Calu3 (cell line): ENCODE measurements at places on chromosomes 6 and 20. TPM values are rescaled to one million over a fixed set of nuclear protein-coding genes. Genes with fewer than 3 reads are reported as not detected.
A peak's percentile ranks its signal among the peaks of the same experiment; 100 is the strongest.

CASS4 gene
- 0.24 and 0.27 TPM in 2 replicates for total RNA-seq

CSE1L gene
- total RNA-seq = 208 and 226 TPM in 2 replicates

SPTLC3 gene
- total RNA-seq = 7.5 and 11.1 TPM in 2 replicates

TGM2 gene
- 261 and 311 TPM in 2 replicates for total RNA-seq

AURKA gene
- 73.8 and 75.5 TPM in 2 replicates for total RNA-seq

GGTLC1 gene
- total RNA-seq = not detected in 2 replicates

GJA10 gene
- not detected in 2 replicates for total RNA-seq

SIRPA gene
- total RNA-seq = 24.0 and 28.3 TPM in 2 replicates

MROH8 gene
- total RNA-seq = 1.4 and 2.7 TPM in 2 replicates

POU3F2 gene
- total RNA-seq = 0.12 TPM in 1 of 2 replicates, not detected in the other

DNA sequence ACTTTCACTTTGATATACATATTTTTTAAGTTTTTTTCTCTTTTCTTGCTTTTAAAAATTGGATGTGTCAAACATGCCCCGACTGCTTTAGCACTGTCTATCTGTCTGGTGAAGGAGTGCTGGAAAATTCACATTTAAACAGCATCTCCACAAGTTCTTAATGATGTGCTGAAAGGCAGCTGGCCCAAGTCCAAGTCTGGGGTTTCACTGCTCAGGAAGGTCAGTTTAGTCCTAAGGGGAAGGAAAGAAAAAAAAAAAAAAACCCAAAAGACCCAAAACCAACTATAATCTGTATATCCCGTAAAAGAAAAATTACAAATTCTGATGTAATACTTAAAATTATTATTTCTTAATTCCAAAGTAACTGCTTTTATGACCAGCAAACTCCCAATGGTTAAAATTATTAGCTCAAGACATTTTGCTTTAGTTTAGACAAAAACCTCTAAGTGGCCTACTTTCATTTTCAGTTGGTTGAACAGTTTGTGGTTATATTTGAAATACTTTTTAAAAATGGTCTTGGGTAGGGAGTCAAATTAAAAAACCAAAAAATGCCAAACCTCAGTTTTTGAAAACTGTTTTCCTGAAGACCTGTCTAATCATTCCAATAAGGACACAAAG, 79.5 kb upstream of the PREP start:
- DNase-seq = no peak
- H3K36me3 ChIP-seq = no peaks in the 10 kb centered on the region
- H3K4me3 ChIP-seq = no peak overlapping the region
- no peaks in the 10 kb centered on the region for H3K27me3 ChIP-seq

GRCh38 chr6:145245119-145245518, 490.2 kb downstream of the EPM2A start:
- DNase-seq = no peak
- no peaks in the 10 kb centered on the region for H3K27me3 ChIP-seq
- no peaks in the 10 kb centered on the region for H3K36me3 ChIP-seq
- H3K4me1 ChIP-seq = peaks cover 6% of the 10 kb centered on the region
- no peak overlapping the region for H3K27ac ChIP-seq

GRCh38 chr6:14948586-14949245, 297.2 kb upstream of the JARID2 start:
- H3K4me3 ChIP-seq = no peak overlapping the region
- H3K27me3 ChIP-seq = peaks cover 12% of the 10 kb centered on the region
- no peak for DNase-seq

GRCh38 chr20:41617059-41617901, 897 bp downstream of the CHD6 start:
- peaks cover 19% of the 10 kb centered on the region for H3K36me3 ChIP-seq
- H3K27ac ChIP-seq = peak overlapping the region; percentile 66
- peak; percentile 63 for DNase-seq
- peak overlapping the region; percentile 78 for H3K4me3 ChIP-seq
- H3K27me3 ChIP-seq = no peaks in the 10 kb centered on the region

GRCh38 chr6:134878136-134878535, 71.8 kb downstream of the ALDH8A1 start:
- H3K36me3 ChIP-seq = no peaks in the 10 kb centered on the region
- H3K27ac ChIP-seq = no peak overlapping the region
- no peaks in the 10 kb centered on the region for H3K27me3 ChIP-seq
- H3K4me1 ChIP-seq = no peaks in the 10 kb centered on the region
- DNase-seq = no peak

DNA sequence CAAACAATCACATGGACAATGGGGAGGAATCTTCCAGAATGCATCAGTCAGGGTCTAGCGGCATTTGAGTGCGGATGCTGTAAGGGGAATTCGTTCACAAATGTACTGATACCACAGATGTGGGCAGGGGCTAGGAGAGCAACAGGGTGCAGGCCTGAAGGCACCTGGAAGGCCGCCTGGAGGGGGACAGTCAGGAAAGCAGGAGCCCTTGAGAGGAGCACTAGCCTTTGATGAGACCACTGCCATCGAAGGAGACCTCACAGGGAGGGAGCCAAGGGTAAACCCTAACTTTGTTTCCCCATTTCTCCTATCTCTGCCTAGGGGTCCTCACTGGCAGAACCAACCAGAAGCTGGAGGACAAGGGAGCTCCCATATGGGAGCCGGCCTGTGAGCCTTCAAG, 38.2 kb downstream of the MYB start:
- no peak overlapping the region for H3K27ac ChIP-seq
- DNase-seq = no peak
- H3K27me3 ChIP-seq = no peaks in the 10 kb centered on the region
- no peak overlapping the region for H3K4me3 ChIP-seq
- no peaks in the 10 kb centered on the region for H3K36me3 ChIP-seq

DNA sequence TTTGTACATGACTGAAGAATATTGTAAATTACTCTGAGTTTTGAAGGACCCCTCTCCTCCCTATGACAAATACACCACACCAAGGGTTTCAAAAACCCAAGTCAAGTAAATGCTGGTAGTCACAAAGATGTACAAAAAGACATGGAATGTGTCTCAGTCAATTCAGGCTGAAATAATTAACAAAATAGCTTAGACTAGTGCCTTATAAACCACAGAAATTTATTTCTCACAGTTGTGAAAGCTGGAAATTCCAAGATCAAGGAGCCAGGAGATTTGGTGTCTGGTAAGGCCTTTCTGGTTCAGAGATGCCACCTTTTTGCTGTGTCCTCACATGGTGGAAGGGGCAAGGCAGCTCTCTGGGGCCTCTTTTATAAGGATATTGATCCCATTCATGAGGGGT, 202.3 kb upstream of the RIN2 start:
- DNase-seq = no peak
- H3K36me3 ChIP-seq = no peaks in the 10 kb centered on the region
- no peak overlapping the region for H3K4me3 ChIP-seq
- no peaks in the 10 kb centered on the region for H3K4me1 ChIP-seq
- H3K27ac ChIP-seq = no peak overlapping the region
- no peaks in the 10 kb centered on the region for H3K27me3 ChIP-seq

GRCh38 chr20:1816384-1817381, 78.5 kb upstream of the SIRPA start:
- no peak for DNase-seq
- H3K4me3 ChIP-seq = no peak overlapping the region
- no peaks in the 10 kb centered on the region for H3K36me3 ChIP-seq

DNA sequence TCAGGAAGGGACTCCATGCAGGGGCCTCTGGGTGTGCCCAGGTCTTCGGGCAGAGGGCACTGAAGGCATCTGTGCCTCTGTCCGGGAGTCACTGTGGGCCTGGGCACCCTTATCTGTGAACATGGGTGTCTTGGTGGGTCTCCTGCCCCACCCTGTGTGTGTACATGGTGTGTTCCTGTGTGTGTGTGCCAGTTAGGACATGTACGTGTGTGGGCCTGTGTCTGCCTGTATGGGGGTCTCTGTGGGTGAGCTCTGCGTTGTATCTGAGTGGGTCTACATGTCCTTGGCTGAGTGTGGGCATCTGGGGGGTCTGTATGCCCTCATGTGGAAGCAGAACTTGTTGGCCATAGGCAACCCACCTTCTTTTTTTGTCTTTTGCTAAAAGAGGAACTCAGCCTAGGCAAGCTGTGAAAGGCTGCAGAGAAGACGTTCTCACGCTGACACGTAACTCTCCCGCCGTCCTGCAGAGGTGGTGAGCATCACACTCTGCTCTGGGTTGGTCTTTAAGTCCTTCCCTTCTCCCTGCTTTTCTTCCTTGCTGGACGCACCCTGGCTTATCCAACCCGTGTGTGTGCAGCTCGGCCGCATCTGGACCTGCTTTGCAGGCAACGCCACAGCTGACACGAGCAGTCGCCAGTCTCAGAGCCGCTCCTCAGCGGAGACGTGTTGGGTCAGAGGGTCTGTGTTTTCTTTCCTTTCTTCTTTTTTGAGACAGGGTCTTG, 532 bp upstream of the NPBWR2 start:
- no peak overlapping the region for H3K27ac ChIP-seq
- peaks cover 5% of the 10 kb centered on the region for H3K36me3 ChIP-seq
- peaks cover 94% of the 10 kb centered on the region for H3K27me3 ChIP-seq
- no peak overlapping the region for H3K4me3 ChIP-seq

DNA sequence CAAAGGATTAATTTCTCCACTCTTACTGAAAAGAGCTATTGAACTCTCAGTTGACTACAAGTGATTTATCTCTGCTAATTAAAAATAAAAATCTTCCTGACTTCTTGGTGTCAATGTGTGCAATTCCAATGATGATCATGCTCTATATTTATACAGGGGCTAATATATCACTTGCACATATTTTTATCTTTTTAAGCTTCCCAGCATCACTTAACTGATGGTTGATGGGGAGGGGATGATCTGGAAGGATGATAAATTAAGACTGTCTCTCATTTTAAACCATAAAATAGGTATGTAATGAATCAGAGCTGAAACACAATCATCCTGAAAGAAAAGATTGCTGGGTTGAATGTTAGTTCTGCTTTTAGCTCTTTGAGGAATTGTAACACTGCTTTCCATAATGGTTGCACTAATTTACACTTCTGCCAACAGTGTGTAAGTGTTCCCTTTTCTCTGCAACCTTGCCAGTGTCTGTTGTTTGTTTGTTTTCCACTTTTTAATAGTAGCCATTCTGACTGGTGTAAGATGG, 169.6 kb upstream of the ECI2 start:
- H3K4me3 ChIP-seq = no peak overlapping the region
- H3K36me3 ChIP-seq = no peaks in the 10 kb centered on the region
- DNase-seq = no peak
- peaks cover 15% of the 10 kb centered on the region for H3K27me3 ChIP-seq
- no peak overlapping the region for H3K27ac ChIP-seq
- no peaks in the 10 kb centered on the region for H3K4me1 ChIP-seq

- no peaks in the 10 kb centered on the region for H3K27me3 ChIP-seq
- no peaks in the 10 kb centered on the region for H3K36me3 ChIP-seq
- no peak overlapping the region for H3K4me3 ChIP-seq
- H3K27ac ChIP-seq = no peak overlapping the region
Measured at GRCh38 chr20:6665621-6666355, 101.7 kb upstream of the BMP2 start.

DNA sequence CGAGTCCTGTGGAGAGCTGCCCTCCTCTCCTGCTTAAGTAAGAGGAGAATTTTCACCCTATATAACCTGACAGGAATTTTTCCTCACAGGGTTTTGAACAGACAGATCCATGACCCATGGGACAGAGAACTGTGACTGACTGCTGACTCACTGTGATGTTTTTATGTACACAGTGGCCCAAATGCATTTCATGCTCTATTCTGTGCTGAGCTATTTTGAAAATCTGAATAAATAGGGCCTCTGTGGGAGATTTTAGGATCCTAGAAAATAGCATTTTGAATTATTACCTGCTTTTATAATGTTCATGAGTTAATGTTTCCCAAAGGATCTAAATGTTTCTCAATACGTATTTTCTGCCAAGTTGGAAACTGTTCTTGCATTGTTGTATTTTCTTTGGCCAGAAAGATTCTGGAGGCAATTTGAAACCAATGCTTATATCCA, 577.4 kb downstream of the HTR1B start:
- no peaks in the 10 kb centered on the region for H3K36me3 ChIP-seq
- H3K4me3 ChIP-seq = no peak overlapping the region
- DNase-seq = no peak
- no peaks in the 10 kb centered on the region for H3K27me3 ChIP-seq
- no peak overlapping the region for H3K27ac ChIP-seq
- H3K4me1 ChIP-seq = no peaks in the 10 kb centered on the region

DNA sequence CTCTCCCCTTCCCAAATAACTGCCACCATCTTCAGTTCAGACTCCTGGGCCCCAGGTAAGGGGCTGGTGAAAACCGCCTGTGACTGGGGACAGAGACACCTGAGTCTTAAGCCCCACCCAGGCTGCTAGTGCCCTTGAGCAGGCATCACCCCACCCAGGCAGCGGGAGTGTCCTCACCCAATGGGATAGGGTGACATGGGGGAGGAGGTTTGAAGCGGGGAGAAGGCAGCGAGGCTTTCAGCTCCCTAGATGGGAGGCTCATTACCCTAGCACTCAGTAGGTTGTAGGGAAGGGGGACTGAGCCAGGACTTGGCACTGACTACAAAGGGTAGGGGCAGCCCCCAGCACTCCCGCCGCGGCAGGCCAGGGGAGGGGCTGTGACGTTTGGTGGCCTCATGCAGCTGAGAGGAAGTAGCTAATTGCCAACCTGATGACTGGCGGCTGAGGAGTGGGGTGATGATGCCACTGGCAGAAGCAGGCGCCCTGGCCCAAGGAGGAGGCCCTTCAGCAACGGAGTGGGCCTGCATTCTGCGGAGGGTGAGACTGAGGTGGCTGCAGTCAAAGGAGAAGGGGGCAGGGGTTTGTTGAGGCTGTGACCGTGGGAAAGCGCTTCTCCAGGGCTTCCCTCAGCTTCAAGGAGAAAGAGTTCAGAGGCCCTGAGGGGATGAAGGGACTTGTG, 126.9 kb downstream of the MRPL14 start:
- peak overlapping the region; percentile 96 for H3K27ac ChIP-seq
- peaks cover 70% of the 10 kb centered on the region for H3K4me1 ChIP-seq
- DNase-seq = peak; percentile 97
- peaks cover 70% of the 10 kb centered on the region for H3K36me3 ChIP-seq

DNA sequence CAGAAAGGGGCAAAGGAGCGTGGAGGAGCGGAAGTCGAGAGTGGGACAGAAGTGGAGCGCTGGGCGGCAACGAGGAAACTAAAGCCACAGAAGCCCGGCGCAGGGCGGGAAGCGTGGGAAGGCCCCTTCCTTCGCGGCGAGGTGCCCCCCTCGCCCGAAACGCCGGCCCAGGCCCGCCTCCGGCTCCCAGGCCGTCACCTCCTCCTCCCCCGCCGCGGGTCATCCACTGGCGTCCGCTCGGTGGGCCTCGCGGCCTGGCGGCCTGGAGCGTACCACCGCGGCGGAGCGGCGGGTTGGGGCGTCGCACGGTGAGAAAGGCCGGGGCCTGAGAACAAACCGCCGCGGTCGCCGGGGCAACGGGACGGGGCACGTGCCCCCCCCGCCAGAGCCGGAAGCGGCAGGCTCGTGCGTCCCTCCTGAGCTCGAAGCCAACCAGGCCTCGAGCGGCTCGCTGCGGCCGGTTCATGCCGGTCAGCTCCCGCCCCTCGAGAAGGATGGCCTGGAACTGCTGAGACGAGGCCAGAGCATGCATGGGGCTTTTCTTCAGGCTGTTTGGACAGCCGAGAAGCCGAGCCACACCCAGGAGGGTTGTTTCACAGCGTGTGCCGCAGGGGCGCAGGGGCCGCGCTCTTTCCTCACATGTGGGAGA, at the start of gene TCP11:
TSS of gene TCP11 (minus strand) at position 333 of the 649 bp plus-strand sequence. CDS start 469 bp downstream, outside the sequence.
- H3K27ac ChIP-seq = no peak within 1 kb of the TSS
- no peak for DNase-seq
- peaks cover 44% of the 10 kb centered on the region for H3K4me1 ChIP-seq
- no peak within 1 kb of the TSS for H3K4me3 ChIP-seq
- H3K36me3 ChIP-seq = no peaks in the 10 kb centered on the region
- no peaks in the 10 kb centered on the region for H3K27me3 ChIP-seq

GRCh38 chr6:36135053-36135731, 4.9 kb downstream of the MAPK13 start:
- H3K4me1 ChIP-seq = peaks cover 18% of the 10 kb centered on the region
- H3K27me3 ChIP-seq = no peaks in the 10 kb centered on the region
- H3K27ac ChIP-seq = no peak overlapping the region
- no peak overlapping the region for H3K4me3 ChIP-seq
- peaks cover 55% of the 10 kb centered on the region for H3K36me3 ChIP-seq

GRCh38 chr6:136947037-136947436, 24.9 kb downstream of the SLC35D3 start:
- H3K4me3 ChIP-seq = no peak overlapping the region
- no peak overlapping the region for H3K27ac ChIP-seq
- peaks cover 13% of the 10 kb centered on the region for H3K27me3 ChIP-seq
- no peaks in the 10 kb centered on the region for H3K36me3 ChIP-seq
- DNase-seq = no peak
